Activated CD4-positive, alpha-beta memory T cell treated with anti-CD3 and anti-CD28 coated beads for 36 hours (primary cell): ENCODE measurements at places on chromosomes 16 and 17. TPM values are rescaled to one million over a fixed set of nuclear protein-coding genes. Genes with fewer than 3 reads are reported as not detected.

Gene C17orf78
- total RNA-seq, result not detected

Gene ATAD5
- total RNA-seq, result 30.0 TPM

Gene DCUN1D3
- 5.9 TPM for total RNA-seq

Gene CD300LG
- not detected for total RNA-seq

Gene NUP88
- 113 TPM for total RNA-seq

Gene MYH11
- total RNA-seq, result 0.07 TPM

- DNase-seq, result peak; percentile 73
Observed at GRCh38 chr16:27408012-27408601, 6.1 kb downstream of the IL21R start.

Gene SLC35G6
- total RNA-seq, result not detected

DNA sequence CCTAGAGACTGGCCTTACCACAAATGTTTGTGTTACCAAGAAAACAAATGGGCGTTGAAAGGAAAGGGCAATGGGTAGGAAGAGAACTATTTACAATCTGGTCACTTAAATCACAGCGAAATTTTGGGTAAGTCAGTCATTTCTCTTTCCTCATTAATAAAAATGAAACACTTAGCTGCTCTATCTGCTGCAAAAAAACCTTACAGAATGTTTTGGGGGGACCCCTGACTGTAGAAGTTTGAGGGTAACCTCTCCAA lies 742 bp upstream of the NUTF2 start:
- no peak for DNase-seq

- no peak for DNase-seq
Observed at GRCh38 chr16:81181013-81181720, 57.3 kb upstream of the BCO1 start.

Gene KCNG4
- not detected for total RNA-seq

Gene ASPSCR1
- total RNA-seq, result 27.1 TPM

Gene ZPBP2
- total RNA-seq, result 0.61 TPM

Gene GRAP
- 9.9 TPM for total RNA-seq

Gene NXN
- total RNA-seq, result 0.31 TPM

Gene KRT28
- not detected for total RNA-seq

Gene CCDC154
- total RNA-seq, result 1.5 TPM

DNA sequence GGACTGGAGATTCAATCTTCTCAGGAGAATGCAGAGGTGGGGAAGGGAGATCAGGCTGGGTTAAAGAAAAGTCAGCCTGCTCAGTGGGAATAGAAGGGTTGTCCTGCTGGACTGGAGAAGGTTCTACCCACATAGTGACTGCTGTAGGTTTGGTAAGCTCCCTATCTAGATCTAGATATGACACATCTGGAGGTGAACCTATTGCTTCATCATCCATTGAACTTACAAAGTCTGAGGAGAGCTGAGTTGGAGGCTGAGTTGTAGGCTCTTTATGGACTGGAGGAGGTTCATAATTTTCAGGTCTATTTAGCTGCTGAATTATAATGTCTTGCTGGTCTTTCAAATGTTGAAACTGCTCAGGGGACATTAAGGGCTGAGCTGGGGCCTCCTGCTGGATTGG lies 46.0 kb upstream of the NF1 start:
- no peak for DNase-seq

Gene C16orf96
- 0.17 TPM for total RNA-seq

DNA sequence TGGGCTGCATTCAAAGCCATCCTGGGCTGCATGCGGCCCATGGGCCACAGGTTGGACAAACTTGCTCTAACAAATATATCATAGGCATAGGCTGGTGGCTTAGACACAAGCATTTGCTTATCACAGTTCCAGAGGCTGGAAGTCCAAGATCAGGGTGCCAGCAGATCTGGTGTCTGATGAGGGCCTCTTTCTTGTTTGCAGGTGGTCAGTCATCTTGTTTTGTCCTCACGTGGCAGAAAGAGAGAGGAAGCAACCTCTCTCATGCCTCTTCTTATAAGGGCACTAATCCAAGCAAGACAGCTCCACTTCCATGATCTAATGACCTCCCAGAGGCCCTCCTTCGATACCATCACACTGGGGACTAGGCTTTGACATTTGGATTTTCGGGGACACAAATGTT lies 238.7 kb upstream of the TNRC6C start:
- no peak for DNase-seq

GRCh38 chr17:14048169-14048568 lies 21.1 kb upstream of the COX10 start:
- DNase-seq, result no peak

Gene YBX2
- total RNA-seq, result 0.70 TPM

DNA sequence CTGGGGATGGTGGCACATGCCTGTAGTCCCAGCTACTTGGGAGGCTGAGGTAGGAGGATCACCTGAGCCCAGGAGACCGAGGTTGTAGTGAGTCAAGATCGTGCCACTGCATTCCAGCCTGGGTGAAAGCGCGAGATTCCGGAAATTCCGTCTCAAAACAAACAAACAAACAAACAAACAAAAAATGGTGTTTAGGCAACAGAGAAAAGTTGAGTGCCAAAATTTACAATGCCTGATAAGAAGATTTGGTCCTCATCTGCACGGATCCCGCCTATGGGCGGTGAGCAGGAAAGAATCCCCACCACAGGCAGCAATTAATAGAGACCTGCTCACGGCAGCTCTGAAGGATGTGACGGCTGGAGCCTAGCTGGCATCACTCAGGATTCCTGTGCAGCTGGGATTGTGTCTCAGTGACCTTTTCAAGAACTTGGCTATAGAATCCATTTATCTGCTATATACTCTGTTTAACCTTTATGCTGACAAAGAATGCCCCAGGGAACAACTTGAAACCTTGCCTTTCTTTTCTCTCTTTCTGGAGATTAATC lies 14.0 kb upstream of the TEX2 start:
- DNase-seq, result no peak

Gene USP43
- total RNA-seq, result 0.34 TPM

Gene SAMD14
- 3.4 TPM for total RNA-seq

DNA sequence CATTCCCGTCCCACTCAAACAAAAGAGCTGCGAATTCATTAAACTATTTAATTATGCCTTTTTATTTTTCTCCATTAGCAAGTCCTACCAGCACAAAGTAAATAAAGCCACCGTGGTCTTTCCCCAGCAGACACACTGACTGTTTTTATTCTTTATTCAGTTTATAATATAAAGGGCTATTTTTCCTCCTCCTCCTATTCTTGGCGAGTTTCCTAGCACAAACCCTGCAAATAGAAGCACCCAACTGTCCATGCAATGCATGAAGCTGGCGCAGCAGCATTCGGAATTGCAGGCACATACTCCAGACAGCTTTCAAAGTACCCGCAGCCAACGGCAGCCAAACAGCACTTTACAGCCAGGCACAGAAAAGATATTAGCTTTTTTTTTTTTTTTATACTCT lies 583.4 kb upstream of the PSMD7 start:
- no peak for DNase-seq

Gene C1QTNF1
- total RNA-seq, result 0.38 TPM

GRCh38 chr16:11200592-11200991 lies 55.4 kb downstream of the SOCS1 start:
- DNase-seq, result no peak

GRCh38 chr17:258906-259305 lies 77.5 kb upstream of the DOC2B start:
- no peak for DNase-seq

GRCh38 chr17:15501793-15502192 lies 34.4 kb upstream of the CDRT4 start:
- DNase-seq, result no peak

DNA sequence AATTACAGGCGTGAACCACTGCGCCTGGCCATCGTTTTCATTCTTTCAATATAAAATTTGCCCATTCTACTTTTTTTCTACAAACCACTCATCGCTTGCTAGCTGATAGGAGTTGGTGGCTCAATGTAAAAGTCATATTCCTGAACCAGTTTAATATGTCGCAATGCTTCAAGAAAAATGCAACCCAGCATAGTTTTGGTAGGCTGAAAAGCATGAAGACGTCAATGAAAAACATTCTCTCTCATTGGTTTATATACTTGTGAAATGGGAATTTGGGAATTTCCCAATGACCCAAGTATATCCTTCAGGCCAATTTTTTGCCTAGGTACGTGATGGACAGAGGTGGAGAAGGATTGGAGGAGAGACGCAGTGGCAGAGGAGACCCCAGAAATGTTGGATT lies 26.9 kb downstream of the USP43 start:
- no peak for DNase-seq

Gene HBQ1
- not detected for total RNA-seq

- DNase-seq, result no peak
Observed at GRCh38 chr16:80791411-80791810, 13.0 kb downstream of the CDYL2 start.

GRCh38 chr17:9968008-9968407 lies 62.9 kb upstream of the RCVRN start:
- DNase-seq, result no peak

Gene KRT39
- not detected for total RNA-seq

GRCh38 chr16:12573730-12574383 lies 229.8 kb downstream of the CPPED1 start:
- peak; percentile 84 for DNase-seq

- no peak for DNase-seq
Observed at GRCh38 chr16:353404-354290, 1.1 kb upstream of the AXIN1 start.

Gene ABCC1
- 49.1 TPM for total RNA-seq

Gene NOG
- total RNA-seq, result not detected

Gene LPO
- total RNA-seq, result not detected

Gene HOXB5
- not detected for total RNA-seq

GRCh38 chr16:57231821-57232350 lies 13.2 kb upstream of the ARL2BP start:
- DNase-seq, result no peak

GRCh38 chr17:5667871-5668270 lies 83.6 kb upstream of the NLRP1 start:
- DNase-seq, result no peak

DNA sequence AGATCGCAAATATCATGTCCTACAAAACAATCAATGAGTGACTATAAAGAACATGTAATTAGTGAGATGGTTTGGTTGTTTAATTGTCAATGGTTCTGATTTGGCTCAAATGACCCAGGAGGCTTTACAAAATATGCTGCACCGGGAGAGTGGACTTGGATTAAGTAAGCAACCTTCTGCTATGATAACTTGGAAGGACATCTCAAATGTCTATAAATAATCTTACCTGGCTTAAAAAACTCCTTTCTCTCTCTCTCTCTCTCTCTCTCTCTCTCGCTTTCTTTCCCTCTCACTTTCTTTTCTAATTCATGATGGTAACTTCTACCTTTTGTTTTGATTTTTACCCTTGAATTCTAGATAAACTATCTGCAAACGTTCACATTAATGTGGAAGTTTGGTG lies 14.2 kb downstream of the KCNJ2 start:
- no peak for DNase-seq
